CD8-positive, alpha-beta T cell (primary cell): ENCODE measurements at places on chromosomes 7 and 10. TPM values are rescaled to one million over a fixed set of nuclear protein-coding genes. Genes with fewer than 3 reads are reported as not detected.

DNA sequence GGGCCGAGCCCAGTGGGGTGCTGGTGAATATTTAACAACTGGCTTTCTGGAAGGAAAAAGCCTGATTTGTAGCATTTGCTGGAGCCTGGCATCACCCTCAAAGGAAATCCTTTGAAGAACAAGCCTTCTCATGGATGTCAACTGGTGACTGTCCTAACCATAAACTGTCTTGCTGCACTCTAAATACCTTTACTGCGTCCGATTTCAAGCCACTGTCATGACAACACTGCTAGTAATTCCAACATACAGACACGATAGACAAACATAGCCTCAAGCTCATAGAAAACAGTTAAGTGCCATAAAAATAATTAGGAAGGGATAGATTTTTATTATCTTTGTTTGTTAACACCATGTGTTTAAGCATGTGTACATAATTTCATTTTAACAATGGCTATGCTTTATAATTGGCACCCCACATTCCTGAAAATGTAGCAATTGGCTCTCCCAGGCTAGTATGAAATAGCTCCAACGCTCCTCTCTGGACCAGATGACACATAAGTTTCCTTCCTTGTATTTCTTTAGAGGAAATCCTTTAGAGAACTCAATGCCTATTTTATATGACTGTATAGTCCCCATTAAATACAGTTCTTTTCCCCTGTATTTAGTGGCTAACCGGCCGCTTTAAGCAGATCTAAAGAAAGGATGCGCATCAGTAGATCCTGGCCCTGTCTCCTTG, 273.4 kb downstream of the PRPF18 start:
- DNase-seq, result no peak

DNA sequence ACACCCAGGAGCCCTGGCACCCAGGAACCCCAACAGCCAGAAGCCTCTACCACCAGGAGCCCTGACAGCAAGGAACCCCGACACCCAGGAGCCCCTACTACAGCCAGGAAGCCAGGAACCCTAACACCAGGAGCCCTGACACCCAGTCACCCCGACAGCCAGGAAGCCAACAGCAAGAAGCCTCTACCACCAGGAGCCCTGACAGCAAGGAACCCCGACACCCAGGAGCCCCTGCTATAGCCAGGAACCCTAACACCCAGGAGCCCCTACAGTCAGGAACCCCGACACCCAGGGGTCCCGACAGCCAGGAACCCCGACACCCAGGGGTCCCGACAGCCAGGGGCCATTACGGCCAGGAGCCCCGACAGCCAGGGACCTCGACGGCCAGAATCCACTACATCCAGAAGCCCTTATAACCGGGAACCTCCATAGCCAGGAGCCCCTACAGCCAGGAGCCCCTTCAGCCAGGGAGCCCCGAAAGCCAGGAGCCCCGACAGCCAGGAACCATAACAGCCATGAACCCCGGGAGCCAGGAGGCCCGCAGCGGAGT, 440 bp upstream of the GLRX3 start:
- no peak for DNase-seq

GRCh38 chr7:99694201-99694911, 14.6 kb upstream of the CYP3A5 start:
- DNase-seq, result no peak

PNLIPRP1 gene
- not detected for total RNA-seq

DNA sequence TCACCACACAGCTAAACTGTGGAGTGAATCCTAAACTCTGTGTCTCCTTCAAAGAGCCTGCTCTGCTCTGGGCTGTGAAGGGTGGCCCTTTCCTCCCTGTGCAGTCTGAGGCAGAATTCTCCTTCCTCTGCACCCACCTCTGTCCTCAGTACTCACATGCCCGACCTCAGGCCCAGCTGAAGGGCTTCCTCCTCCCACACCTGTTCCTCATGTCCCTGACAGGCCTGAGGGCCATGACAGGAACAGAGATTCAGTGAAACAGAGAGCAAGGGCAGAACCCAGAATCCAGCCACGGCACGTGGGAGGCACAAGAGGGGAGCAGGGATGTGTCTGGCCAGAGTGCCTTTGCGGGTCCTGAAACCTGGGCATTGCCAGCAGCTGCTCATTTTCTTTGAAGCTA, 13.9 kb downstream of the CREB3L2 start:
- no peak for DNase-seq

- DNase-seq, result no peak
Measured at GRCh38 chr7:123433665-123434064, 100.7 kb downstream of the IQUB start.

DNA sequence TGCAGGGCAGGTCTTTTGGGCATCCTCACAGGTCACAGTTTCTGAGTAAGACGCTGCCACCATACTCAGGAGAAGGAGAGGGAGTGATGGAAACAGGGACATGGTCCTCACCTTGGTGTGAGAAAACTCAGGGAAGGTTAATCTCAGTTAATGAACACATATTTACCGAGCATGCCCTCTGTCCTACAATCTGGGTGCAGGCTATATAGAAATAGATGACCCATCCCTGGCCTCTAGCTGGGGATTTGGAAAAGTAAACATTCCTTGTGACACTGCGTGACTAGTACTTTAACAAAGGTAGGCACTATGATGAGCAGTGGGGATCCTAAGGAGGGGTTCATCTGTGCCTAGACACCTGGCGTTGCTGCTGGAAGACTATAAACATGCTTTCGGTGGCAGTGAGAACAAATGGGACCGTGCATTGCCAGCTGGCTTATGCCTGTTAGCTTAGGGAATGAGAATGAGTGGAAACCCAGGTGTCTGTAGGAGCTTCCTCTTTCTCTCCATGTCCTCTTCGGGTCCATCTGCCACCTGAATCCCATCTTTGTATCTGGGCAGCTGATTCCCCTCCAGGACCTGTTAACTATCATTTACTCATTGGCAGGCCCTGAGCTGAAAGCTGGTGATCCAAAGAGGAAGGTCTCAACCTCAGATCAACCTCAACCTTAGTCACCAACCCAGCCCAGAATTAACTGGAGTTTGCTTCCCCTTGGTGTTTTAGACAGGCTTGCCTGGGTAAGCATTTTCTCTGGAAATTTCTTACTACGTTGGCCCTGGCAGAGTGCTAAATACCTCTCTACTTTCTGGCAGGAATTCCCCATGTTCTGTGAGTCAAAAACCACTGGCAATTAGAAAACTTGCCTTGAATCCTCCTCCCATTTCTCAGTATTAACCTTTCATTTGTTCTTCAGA, 794 bp downstream of the MBL2 start:
- DNase-seq, result no peak

DNA sequence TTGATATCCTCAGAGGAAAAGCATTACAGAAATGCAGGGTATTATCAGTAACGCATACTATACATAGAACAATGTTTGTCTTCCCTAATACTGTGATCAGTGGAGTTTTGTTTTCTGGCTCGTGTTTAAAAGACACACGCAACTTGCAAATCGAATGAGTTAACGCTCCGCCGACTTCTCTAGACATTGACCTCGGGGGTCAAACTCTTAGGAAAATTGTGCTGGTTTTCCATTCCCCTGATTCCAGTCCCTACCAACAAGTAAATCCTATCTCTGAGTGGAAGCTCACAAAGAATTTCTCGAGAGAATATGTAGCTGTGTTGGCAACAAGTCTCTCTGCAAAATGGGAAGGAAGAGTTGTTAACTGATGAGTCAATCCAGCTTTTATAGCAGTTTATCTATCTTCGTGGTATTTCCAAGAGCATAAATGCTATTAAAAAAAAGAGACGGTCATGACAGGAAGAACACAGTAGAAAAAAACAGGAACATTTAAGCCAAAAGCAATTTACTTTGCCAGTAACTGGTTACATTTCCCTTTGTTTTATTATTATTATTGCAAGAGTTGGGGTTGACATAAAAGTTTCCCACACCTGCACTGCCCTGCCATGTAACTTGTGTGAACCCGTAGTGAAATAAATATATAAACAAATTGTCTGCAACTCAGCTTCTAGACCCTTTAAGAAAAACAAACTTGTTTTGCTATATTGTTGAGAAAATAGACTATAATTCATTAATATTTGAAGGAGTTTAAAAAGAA, 144.4 kb downstream of the ARID5B start:
- no peak for DNase-seq

DNA sequence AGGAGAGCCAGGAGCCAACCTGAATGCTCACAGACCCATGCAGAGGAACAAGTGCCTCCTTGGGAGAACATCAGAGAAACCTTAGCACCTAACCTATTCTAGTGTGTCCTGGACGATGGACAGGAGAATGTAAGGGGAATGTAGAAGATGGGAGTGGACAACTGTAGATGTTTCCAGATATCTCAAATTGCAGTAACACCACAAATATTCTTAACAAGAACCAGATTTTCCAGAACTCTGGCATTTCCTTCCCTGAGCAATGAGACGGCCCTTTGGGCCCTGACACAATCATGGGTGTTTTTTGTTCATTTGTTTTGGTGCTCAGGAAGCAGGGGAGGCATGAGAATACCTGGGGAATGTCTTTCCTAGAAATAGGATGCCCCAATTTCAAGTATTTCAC, 196.1 kb upstream of the PRSS1 start:
- no peak for DNase-seq

CRHR2 gene
- total RNA-seq, result 0.11 TPM

- DNase-seq, result no peak
Measured at GRCh38 chr7:118429141-118429540, 204.6 kb downstream of the ANKRD7 start.

GRCh38 chr7:156638443-156639077, 2.0 kb upstream of the RNF32 start:
- DNase-seq, result no peak

DNA sequence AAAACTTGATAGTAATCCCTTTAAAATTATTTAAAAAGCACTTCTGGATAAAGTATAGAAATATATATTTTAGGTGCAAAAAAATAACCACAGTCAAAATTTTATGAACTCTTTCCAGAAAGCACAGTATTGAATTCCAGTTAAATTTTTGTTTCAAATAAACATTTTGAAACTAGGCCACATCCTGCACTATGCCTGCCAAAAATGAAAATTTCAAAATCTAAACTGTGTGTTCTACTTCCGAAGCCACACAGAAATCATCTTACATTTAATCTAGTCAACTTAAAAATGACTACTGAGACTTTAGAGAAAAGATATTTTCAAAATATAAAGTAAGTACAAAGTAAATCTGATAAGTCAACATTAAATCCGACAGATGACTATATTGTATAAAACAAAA, 50.0 kb downstream of the MAGI2 start:
- DNase-seq, result no peak
